Fibroblast of skin of back (primary cell): ENCODE measurements at places on chromosomes 13 and 19.

DNA sequence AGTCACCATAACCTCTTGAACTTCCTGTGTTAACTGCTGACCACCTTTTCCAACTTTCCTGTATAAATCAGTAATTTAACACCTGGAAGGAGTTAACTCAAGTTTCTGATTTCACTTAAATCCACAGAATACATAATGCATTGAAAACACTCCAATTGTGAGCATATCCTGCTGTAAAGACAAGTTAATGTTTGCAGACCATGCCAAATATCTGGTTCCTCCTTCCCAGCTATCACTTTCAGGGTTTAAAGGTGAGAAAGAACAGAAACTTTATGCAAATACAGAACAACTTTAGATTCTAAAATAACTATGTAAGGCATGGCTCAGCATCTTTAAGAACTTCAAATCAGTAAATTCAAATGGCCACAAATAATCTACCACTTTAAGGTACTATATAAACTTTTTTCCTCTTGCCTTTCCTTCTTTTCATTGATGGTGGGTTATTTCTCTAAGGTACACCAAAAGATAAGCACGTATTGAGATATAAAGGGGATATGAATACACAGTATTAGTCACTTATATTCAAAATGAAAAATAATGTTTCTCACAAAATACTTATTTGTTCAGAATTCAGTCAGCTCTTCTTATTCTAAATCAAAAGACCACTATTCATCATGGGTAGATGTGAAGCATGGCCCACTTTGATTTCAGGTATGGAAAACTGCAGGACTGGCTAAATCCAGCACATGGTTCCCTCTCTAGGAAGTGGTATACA, 6.6 kb upstream of the TPTE2 start:
- no peak for DNase-seq

DNA sequence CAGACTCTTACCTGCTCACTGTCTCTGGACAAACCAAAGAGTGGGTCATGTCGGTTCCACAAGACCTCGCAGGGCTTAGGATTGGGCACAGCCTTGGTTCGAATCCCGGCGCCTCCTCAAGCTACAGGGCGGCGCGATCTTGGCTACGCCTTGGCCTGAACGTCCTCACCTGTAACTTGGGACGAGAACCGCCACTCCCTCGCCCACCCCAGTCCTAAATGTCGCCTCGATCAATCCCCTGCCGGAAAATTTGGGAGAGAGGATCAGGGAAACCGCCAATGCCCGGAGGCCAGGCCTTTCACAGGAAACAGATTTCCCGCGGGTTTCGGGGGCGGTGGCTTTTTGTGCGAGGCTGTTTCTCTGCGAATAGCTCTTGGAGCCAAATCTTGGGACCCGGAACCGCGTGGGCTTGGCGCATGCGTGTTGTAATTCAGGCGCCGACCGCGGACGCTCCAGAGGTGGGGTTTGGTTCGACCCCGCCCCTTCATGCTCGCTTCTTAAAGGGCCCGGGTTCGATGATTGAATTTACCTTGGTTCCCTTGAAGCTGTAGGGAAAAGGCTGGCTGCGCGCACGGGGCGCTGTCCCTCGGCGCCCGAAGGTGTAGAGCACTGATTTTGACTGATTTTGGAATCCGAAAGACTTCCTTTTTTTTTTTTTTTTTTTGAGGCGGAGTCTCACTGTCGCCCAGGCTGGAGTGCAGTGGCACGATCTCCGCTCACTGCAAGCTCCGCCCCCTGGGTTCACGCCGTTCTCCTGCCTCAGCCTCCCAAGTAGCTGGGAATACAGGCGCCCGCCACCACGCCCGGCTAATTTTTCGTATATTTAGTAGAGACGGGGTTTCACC, at the start of gene NR2C2AP:
Gene NR2C2AP, minus strand, starts transcription at position 403 of the 845 bp plus-strand sequence. Its CDS starts 354 bp downstream, at position 49.
- peak; percentile 83 for DNase-seq

DNA sequence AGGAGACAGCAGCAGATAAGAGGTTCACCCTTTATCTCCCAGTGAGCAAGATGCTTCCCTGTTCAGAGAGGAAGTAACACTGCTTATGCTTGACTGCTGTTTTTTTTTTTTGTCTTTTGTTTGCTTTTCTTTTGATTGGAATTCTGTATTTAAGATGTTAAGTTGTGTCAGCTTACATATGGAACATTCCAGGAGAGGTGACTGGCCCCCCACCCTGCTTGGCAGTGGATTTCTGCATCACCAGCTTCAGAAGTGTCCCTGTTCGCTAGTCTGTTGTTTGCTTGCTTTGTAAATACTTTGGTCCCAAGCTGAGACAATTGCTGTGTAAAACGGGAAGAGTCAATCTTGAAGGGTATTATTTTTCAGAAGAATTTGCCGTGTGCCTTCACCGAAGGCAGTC, 43.0 kb downstream of the IFT88 start:
- DNase-seq = peak; percentile 35

GRCh38 chr13:27295096-27295495, 24.5 kb downstream of the RASL11A start:
- DNase-seq = no peak

DNA sequence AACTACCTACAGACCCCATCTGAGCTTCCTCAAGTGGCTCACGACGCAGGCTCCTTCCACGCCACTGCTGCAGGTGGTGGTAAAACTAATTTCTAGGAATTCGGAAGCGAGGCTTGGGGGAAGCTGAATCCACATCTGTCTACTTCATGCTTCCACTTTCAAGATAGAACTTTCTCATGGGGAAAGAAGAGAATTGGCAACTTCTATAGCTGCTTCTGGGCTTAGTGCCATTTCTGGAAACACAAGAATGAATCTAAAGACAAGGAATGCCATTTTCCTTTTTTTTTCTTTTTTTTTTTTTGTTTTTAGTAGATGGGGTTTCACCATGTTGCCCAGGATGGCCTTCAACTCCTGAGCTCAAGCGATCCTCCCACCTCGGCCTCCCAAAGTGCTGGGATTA, 2.8 kb upstream of the NLRP12 start:
- no peak for DNase-seq

GRCh38 chr13:24199016-24199415, 38.5 kb downstream of the SPATA13 start:
- no peak for DNase-seq

GRCh38 chr13:97020194-97020593, 25.9 kb upstream of the OXGR1 start:
- no peak for DNase-seq

GRCh38 chr19:13588957-13589833, 82.9 kb upstream of the CACNA1A start:
- DNase-seq = peak; percentile 50

DNA sequence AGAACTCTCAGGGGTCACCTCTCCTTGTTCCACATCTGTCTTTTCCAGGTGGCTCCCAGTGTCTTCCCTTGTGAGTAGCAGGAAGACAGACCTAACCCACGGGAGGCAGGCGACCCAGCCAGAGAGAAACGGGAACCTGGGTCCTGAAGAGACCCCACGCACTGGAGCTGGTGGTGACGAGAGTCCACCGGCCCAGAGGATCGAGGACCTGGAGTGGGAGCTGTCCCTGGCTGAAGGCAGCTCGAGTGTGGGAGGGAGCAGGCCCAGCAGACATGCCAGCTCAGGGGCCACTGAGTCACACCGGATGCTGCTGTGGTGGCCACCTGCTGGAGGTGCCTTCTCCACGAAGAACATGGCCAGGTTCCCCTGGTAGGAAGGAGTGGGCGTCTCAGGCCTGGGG, 66.5 kb upstream of the ATP12A start:
- DNase-seq = no peak
